ENCODE measurements at places on chromosomes 4 and X. TPM values are rescaled to one million over a fixed set of nuclear protein-coding genes. Genes with fewer than 3 reads are reported as not detected.

Gene CNGA1
- not detected for total RNA-seq

Gene ESX1
- not detected for total RNA-seq

Gene GLRA2
- total RNA-seq: not detected

Gene ATOH1
- total RNA-seq: not detected

Gene DCX
- total RNA-seq: not detected

Gene AMBN
- not detected for total RNA-seq

Gene SHISA3
- 0.64 TPM for total RNA-seq

Gene F8A3
- 11.9 TPM for total RNA-seq

Gene PARM1
- not detected for total RNA-seq

Gene CTAG1A
- total RNA-seq: not detected

Gene WDR17
- 0.58 TPM for total RNA-seq

Gene SMIM43
- total RNA-seq: not detected

Gene BTC
- not detected for total RNA-seq

Gene TMEM175
- 39.8 TPM for total RNA-seq

Gene SMIM10L2A
- total RNA-seq: 2.0 TPM

Gene DCAF8L2
- total RNA-seq: not detected

Gene ANOS1
- 0.08 TPM for total RNA-seq

Gene MAGEA9B
- total RNA-seq: not detected

Gene PRDM8
- total RNA-seq: 8.2 TPM

All from activated naive CD8-positive, alpha-beta T cell treated with anti-CD3 and anti-CD28 coated beads, Interleukin-2, amount 10 ng/mL, durations not matched to agents 7 days and 5 days (primary cell).